GM12878 (cell line): ENCODE measurements at places on chromosomes 1 and 21. TPM values are rescaled to one million over a fixed set of nuclear protein-coding genes. Genes with fewer than 3 reads are reported as not detected.

Gene ITLN1
- polyA plus RNA-seq: not detected in 2 replicates

Gene VWA5B1
- not detected in 2 replicates for polyA plus RNA-seq

Gene JAM2
- polyA plus RNA-seq: 8.7 and 10.8 TPM in 2 replicates

Gene SVBP
- polyA plus RNA-seq: 26.8 and 27.4 TPM in 2 replicates

Gene IKBKE
- polyA plus RNA-seq: 19.8 and 24.7 TPM in 2 replicates

Gene RXFP4
- not detected in 2 replicates for polyA plus RNA-seq

Gene RBP7
- polyA plus RNA-seq: not detected in 2 replicates

GRCh38 chr1:234902774-234903547 is 225.7 kb downstream of the TOMM20 start:
- no peak for DNase-seq
- no peaks in the 10 kb centered on the region for H3K27me3 ChIP-seq
- no peak overlapping the region for H3K4me3 ChIP-seq
- no peak overlapping the region for H3K27ac ChIP-seq

DNA sequence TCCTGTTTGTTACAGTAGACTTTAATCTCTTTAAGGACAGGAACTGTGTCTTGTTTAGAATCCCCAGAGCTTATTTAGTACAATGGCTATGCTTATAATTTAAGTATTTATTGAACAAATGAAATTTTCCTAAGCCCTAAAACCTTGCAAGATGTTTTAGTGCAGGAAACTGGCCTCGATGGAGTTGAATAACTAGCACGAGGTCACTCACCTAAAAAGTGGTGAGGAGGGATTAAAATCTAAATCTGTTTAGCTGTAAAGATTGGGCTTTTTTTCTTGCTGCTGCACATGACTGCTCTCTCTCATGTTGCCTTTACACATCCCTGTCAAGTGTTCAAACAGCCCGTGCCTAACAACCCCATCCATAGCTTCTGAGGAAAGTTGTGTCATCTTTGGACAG is 10.2 kb downstream of the NFYC start:
- H3K4me1 ChIP-seq: peaks cover 53% of the 10 kb centered on the region
- no peaks in the 10 kb centered on the region for H3K27me3 ChIP-seq
- no peaks in the 10 kb centered on the region for H3K36me3 ChIP-seq
- DNase-seq: no peak
- H3K27ac ChIP-seq: peak overlapping the region; percentile 71

DNA sequence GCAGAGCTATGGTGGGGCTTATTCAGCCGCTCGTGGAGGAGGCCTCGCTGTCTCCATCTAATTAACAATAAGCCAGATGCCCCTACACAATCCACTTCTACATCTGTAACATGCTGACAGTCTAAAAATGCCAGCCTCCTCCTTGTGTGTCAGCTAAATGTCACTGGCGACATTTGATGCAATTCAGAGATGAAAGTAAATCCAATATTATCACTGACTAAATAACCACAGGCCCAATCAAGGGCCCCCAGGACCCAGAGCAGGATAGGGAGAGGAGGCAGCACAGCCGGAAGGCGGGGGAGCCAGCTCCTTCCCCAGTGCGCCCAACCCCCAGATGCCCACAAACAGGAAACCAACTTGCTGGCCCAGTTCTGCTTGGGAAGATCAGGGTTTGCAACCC is 76.6 kb downstream of the DMRTA2 start:
- no peak overlapping the region for H3K4me3 ChIP-seq
- no peaks in the 10 kb centered on the region for H3K4me1 ChIP-seq
- DNase-seq: no peak
- no peak overlapping the region for H3K27ac ChIP-seq
- no peaks in the 10 kb centered on the region for H3K36me3 ChIP-seq
- no peaks in the 10 kb centered on the region for H3K27me3 ChIP-seq

DNA sequence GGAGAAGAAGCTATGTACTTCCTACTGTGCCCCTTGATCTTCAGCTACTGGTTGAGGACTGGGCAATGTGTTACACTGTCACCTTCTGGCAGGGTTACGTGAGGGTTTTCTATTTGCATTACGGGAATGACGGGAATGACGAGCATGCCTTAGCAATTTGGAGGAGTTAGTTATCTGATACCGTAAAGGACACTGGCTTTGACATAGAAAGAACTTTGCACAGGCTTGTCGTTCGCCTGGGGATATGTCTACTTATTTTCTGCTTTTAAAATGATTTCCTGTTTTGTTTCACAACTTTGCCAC is 19.8 kb upstream of the ACBD6 start:
- H3K27me3 ChIP-seq: no peaks in the 10 kb centered on the region
- no peak overlapping the region for H3K27ac ChIP-seq
- no peak overlapping the region for H3K4me3 ChIP-seq
- H3K4me1 ChIP-seq: no peaks in the 10 kb centered on the region
- H3K36me3 ChIP-seq: no peaks in the 10 kb centered on the region

DNA sequence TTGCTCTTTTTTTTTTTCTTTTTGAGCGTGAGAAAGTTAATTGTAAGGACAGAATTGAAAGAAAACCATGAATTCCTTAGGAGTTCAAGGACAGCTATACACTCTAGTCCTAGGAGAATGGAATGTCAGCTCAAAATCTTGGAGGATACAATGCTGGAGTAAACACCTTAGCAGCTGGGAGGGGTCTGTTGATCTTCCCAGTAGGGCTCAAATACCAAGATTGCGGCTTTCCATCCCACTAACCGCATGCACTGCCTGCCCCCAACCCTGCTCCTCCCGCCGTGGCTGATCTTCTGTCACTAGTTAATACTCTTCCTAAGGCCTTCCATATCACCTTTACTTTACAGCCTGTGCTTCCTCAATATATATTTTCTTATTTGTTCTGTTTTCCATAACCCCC is 2.6 kb upstream of the PDC start:
- no peaks in the 10 kb centered on the region for H3K27me3 ChIP-seq
- no peak overlapping the region for H3K27ac ChIP-seq
- DNase-seq: no peak
- no peak overlapping the region for H3K4me3 ChIP-seq

GRCh38 chr1:83802023-83802422 is 196.9 kb downstream of the TTLL7 start:
- DNase-seq: no peak
- no peak overlapping the region for H3K27ac ChIP-seq
- H3K4me3 ChIP-seq: no peak overlapping the region
- no peaks in the 10 kb centered on the region for H3K4me1 ChIP-seq
- no peaks in the 10 kb centered on the region for H3K27me3 ChIP-seq

- H3K36me3 ChIP-seq: no peaks in the 10 kb centered on the region
- no peaks in the 10 kb centered on the region for H3K27me3 ChIP-seq
- no peak overlapping the region for H3K4me3 ChIP-seq
- H3K4me1 ChIP-seq: no peaks in the 10 kb centered on the region
- no peak overlapping the region for H3K27ac ChIP-seq
- DNase-seq: no peak
These were observed 120.6 kb downstream of the DNM3 start for GRCh38 chr1:171961861-171962260.

- DNase-seq: no peak
- H3K27me3 ChIP-seq: no peaks in the 10 kb centered on the region
- H3K4me1 ChIP-seq: no peaks in the 10 kb centered on the region
- H3K4me3 ChIP-seq: no peak overlapping the region
- no peak overlapping the region for H3K27ac ChIP-seq
These were observed 11.3 kb upstream of the MARK1 start for GRCh38 chr1:220516722-220517042.

DNA sequence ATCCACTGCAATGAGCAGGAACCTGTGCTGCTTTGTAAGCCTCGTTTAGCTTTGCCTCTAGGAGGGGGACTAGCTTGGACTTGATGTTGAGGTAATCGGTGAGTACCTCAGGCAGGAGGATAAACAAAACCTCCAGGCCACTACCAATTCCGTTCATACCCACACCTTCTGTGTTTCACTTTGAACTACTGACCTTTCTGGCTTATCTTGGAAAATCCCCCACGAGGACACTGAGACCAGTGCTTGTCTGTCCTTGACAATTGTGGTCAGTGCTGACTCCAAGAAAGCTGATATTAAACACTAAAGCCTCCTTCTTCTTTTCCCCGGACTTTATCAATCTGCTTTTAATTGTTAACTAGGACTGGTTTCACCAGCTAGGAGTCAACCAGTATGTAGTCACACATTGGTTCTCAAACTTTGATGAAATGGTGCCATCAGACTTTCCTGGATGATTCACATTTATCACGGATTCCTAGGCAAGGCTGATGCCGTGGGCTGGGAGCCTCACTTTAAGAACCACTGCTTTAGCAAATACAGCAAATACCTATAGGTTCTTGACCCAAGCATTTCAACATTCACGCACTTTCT is 52.7 kb downstream of the TGFB2 start:
- H3K27ac ChIP-seq: no peak overlapping the region
- no peak overlapping the region for H3K4me3 ChIP-seq
- no peak for DNase-seq
- H3K36me3 ChIP-seq: no peaks in the 10 kb centered on the region
- H3K27me3 ChIP-seq: no peaks in the 10 kb centered on the region
- H3K4me1 ChIP-seq: no peaks in the 10 kb centered on the region

DNA sequence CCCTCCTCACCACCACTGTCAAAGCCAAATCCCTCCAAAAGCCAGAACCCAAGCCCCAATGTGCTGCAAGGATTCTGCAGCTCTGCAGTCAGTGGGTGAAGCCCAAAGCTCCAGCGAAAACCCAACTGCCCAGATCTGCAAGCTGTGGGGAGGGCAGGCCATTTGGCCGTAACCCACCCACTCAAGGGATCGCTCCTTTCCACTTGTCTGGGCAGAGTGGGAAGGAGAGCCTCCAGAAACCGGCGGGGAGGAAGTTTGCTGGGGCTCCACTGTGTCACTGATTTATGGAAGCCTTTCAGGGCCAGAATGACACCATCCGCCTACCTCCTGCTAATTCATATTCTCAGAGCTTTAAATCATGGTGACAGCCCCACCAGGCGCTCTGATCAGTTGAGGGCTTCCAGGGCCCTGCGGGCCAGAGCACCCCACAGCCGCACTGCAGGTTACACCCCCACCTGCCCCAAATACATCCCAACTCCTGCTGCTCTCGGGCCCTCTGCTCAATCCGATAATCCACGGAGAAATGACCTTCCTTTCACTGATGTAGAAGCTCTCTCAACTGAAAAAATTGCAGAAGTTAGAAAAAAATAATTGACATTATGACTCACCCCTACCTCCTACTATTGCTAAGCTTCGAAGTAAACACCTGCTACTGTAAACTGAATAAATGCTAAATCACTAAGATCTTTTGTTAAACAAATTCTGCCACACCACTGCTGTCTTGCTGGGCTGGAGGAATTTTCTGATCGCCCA is 40.6 kb upstream of the RAB4A start:
- no peak for DNase-seq
- H3K27ac ChIP-seq: no peak overlapping the region
- peaks cover 7% of the 10 kb centered on the region; the same call in 1 of the 2 replicates for H3K4me1 ChIP-seq
- H3K36me3 ChIP-seq: no peaks in the 10 kb centered on the region
- H3K4me3 ChIP-seq: no peak overlapping the region

- H3K36me3 ChIP-seq: no peaks in the 10 kb centered on the region
- H3K27ac ChIP-seq: no peak overlapping the region
- no peaks in the 10 kb centered on the region; the same call in 1 of the 2 replicates for H3K27me3 ChIP-seq
These were observed 74.9 kb upstream of the BEND5 start for GRCh38 chr1:48851638-48852037.

DNA sequence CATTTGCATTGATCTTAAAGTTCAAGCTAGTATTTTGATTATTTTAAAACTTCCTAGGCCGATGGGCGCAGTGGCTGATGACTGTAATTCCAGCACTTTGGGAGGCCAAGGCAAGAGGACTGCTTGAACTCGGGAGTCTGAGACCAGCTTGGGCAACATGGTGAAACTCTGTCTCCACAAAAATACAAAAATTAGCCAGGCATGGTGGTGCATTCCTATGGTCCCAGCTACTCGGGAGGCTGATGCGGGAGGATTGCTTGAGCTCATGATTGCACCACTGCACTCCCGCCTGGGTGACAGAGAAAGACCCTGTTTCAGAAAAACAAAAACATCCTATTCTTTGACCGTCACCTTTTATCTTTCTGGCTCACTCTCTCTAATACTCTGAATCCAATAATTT is 30.0 kb downstream of the MFSD2A start:
- peaks cover 10% of the 10 kb centered on the region; the same call in 1 of the 2 replicates for H3K4me1 ChIP-seq
- H3K4me3 ChIP-seq: no peak overlapping the region
- H3K36me3 ChIP-seq: no peaks in the 10 kb centered on the region
- no peaks in the 10 kb centered on the region for H3K27me3 ChIP-seq
- DNase-seq: no peak

DNA sequence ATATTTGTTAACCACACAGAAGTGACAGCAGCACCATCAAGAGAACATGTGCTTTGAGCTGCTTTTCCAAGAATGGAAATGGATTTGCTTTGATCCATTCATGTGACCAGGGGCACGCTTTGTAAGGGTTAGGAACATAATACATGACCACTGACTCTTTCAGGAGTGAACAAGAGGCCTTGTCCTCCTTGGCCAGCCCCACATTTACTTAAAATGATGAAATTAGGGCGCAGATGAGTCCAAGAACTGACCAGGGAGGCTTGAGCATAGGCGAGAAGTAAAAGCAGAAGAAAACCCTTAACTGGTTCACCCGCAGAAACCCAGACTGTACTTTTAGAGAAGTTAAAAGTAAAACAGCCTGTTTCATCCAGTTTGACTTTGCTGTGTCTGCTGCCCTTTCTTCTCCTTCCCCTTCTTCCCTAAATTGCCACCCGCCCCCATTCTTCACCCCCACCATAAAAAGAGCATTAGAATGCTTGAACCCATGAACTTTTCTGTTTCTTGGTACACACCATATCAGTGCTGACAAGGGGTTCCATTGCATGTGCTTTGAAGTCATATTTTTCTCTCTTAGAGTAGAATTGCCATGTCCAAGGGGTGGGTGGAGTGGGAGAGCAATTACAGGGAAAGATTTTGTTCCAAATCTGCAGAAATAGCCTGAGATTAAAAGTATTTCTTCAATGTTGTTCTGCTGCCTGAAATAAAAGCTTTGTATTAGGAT is 2.6 kb upstream of the GLUL start:
- H3K27me3 ChIP-seq: no peaks in the 10 kb centered on the region
- no peak overlapping the region for H3K27ac ChIP-seq

DNA sequence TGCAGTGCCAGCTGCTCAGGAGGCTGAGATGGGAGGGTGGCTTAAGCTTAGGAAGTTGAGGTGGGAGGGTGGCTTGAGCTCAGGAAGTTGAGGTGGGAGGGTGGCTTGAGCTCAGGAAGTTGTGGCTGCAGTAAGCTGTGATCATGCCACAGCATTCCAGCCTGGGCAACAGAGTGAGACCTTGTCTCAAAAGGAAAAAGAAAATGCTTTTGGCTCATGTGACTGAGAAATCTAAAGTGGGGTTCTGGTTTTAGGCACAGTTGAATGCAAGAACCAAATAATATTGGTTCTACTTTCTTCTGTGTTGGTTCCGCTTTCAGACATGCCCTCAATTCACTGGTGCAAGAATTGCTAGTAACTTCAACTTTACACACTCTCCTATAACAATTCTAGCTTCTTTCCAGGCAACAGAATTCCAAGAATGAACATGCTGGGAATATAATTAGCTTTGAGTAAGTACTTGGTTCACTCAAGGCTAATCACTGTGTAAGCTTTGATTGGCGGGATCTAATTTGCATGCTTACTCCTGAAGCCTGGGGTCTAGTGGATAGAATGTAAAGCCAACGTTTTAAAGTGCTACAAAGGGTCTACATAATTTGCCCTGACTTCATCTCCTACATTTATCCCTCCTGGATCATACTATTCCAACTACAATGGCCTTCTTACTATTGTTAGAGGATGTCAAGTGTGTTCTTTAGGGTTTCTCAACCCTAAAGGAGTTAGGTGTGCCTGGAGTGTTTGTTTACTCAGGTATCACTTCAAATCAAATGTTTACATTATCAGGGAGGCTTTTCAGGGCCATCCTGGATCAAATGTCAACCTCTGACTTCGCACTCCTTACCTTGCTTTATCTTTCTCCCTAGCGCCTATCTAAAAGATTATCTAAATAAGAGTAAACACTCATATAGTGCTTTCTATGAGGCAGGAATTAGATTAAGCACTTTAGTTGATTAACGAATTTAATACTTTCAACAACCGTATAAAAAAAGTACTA is 115.1 kb downstream of the SLC16A1 start:
- no peaks in the 10 kb centered on the region for H3K36me3 ChIP-seq
- DNase-seq: peak; percentile 40
- H3K27ac ChIP-seq: no peak overlapping the region
- H3K4me1 ChIP-seq: peaks cover 12% of the 10 kb centered on the region
